CD4-positive, alpha-beta T cell treated with Interleukin-10 for 1 hour (primary cell): ENCODE measurements at places on chromosomes 5 and 9.
A peak's percentile ranks its signal among the peaks of the same experiment; 100 is the strongest.

DNA sequence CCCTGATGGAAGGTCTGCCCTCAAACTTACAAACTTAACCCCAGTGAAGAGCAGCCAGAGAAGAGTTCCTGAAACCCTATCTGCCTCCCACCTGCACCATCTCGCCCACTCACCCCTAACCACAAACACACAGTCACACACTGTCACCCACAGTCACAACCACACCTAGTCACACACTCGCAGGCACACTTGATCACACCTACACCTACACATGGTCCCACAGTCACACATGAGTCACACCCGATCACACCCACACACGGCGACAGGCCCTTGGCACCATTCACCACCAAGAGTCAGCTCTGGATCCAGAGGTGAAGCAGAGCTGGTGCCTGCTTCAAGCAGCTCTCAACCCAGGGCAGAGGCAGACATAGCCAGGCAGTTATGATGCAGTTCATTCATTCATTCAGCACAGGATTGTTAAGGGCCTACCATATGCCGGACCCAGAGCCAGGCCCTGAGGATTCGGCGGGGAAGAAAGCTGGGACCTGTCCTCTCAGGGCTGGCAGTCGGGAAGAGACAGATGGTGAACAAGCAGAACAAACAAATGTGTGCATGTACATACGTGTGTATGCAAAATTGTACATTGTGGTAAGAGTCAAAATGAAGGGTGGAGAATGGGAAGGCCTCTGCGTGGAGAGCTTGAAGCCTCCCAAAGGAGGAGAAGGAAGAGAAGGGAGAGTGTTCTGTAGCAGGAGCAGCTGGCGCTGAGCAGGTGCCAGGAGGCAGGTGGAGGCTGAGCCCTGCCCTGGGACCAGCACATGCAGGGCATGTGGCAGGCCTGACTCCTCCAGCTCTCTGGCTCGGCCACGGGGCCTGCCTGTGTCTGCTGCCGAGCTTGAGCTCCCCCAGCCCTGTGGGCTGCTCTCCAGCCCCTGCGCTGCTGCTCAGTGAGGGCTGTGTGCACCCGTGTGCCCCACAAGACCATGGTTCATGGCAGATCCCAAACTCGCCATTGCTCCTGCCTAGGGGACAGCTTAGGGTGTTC, 6.4 kb downstream of the TSPAN17 start:
- peak; percentile 53 for DNase-seq

- no peak for DNase-seq
Measured at GRCh38 chr5:107321906-107322305, 348.8 kb downstream of the EFNA5 start.

DNA sequence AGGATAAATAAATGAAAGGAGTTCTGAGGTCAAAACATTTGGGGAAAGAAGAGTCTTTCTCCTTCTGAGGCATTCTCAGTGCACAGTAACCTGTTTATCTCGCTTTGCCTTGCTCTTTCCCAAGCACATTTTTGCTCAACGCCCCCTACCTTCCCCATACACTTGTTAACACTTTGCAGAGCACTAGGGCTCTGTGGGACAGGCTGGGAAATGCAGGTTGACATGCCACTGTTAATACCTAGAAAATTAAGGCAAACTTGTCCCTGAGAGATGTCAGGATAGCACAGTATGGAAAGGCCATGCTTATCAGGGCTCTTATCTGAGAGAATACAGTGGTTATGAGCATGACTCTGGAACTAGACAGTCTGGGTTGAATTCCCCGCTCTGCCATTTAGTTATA, 152.0 kb downstream of the DOCK8 start:
- DNase-seq, result no peak

- DNase-seq, result no peak
Measured at GRCh38 chr5:139399501-139400121, 4.3 kb downstream of the SPATA24 start.

GRCh38 chr9:130659699-130660248, 4.6 kb upstream of the PRDM12 start:
- no peak for DNase-seq

DNA sequence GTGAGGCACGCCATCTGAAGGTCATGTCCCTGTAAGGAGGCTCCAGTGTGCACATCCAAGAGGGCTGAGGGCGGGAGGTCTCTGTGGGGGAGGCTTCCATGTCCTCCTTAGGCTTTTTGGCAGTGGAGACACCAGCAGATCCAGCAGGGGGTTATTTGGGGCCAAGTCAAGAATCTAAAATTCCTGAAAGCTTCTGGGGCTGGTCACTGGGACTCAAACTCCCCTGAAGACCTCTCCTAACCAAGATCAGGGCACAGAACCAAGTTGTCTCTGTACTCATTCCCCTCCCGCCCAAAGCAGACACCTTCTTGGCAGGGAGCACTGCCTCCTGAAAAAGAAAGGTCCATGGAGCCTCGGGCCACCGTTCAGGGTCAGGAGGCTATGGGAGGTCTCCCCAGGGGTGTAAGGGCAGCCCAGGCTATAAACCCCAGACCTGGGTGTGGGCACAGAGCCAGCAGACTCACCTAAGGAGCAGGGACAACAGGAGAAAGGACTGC, 127.4 kb upstream of the ADRA1B start:
- DNase-seq, result no peak

DNA sequence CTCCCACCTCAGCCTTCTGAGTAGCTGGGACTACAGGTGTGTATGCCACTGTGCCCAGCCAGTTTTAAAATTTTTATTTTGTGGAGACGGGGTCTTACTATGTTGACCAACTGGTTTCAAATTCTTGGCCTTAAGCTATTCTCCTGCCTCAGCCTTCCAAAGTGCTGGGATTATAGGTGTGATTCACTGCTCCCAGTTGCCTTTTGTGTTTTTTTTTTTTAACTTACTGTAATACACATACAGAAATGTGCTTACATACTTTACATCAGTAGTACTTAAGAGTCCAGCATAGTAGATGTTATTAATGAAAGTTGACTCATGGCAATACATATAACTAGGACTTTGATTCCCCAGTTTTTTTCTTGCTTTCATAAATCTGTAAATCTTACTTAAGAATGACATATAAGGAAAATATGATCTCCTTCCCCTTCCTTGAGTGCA, 4.7 kb downstream of the MAN2A1 start:
- DNase-seq, result no peak

- no peak for DNase-seq
Measured at GRCh38 chr9:104758974-104759373, 5.0 kb upstream of the NIPSNAP3B start.

- DNase-seq, result no peak
Measured at GRCh38 chr9:88076286-88077070, 61.8 kb downstream of the SPATA31C2 start.

- DNase-seq, result peak; percentile 69
Measured at GRCh38 chr5:176533894-176534611, 3.1 kb downstream of the RNF44 start.

DNA sequence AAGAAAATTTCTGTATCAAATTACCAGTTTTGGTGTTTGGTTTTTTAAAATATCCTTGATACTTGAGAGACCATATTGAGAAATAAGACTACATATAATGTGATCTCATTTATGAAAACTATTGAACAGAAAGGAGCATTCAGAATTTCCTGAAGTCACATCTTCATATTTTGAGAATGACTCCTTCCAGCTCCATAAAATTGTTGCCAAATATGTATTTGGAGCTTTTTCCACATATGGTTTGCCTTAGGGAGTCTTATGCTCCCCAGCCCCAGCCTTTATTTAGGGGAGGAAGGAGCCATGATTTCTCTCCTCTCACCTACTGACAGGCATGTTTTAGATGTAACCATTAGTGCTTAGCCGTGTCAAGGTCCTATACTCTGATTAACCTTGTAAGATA, 51.1 kb downstream of the GCNT1 start:
- DNase-seq, result no peak

GRCh38 chr5:139637438-139638089, 10.6 kb upstream of the CXXC5 start:
- DNase-seq, result peak; percentile 64

DNA sequence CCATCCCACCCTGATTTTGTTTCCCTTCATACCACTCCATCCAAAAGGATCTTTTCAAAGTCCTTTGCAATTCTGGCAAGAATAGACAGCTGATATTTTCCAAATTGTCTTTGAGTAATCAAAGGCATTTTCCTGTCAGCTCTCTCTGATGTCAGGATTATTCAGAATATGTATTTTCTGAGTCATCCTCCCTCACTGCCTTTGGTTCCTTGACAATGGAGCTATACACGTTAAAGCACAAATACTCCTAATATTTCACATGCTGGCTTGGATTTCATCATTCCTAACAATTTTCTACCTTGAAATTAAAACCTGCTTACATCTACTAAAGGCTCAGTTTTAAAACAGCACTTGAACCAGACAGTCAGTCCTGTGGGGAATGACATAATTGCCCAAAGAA, 379.4 kb downstream of the GADD45G start:
- no peak for DNase-seq

DNA sequence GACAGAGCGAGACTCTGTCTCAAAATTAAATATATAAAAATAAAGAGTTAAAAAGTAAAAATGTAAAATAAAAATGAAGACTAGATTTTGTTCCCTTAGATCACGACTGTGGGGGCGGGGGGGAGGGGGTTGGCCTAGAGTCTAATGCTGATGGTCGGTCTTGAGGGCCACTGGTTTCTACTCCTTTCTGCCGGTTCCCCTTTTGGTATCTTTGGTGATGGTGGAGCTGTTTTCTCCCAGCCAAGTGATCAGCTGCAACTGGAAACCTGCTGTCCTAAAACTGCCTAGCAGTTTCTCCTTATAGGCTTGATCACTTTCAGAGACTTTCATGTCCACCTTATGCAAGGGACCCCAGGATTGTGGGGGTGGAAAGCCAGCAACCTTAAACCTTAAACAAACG, 1.1 kb downstream of the SRD5A1 start:
- DNase-seq, result no peak
